A549 treated with GW870086 at 1 μM for 4 hours (cell line): ENCODE measurements at places on chromosomes 11 and 22. TPM values are rescaled to one million over a fixed set of nuclear protein-coding genes. Genes with fewer than 3 reads are reported as not detected.

Gene THYN1
- 16.5 to 17.8 TPM (median 17.2 TPM) in 5 replicates for total RNA-seq

Gene CDC45
- 24.0 to 27.8 TPM (median 26.5 TPM) in 5 replicates for total RNA-seq

Gene LUZP2
- not detected in 5 replicates for total RNA-seq

Gene GPHA2
- not detected in 5 replicates for total RNA-seq

Gene PKP3
- total RNA-seq = 29.9 to 39.9 TPM (median 38.6 TPM) in 5 replicates

Gene LDLRAD3
- total RNA-seq = 22.8 to 27.8 TPM (median 25.6 TPM) in 5 replicates

Gene CELF1
- total RNA-seq = 41.4 to 50.5 TPM (median 49.2 TPM) in 5 replicates

Gene RAB36
- 6.6 to 8.3 TPM (median 7.3 TPM) in 5 replicates for total RNA-seq

Gene NXPE4
- not detected in 5 replicates for total RNA-seq

Gene OLFML1
- not detected in 5 replicates for total RNA-seq

Gene HSPB2
- 0.13 to 0.29 TPM in 2 of 5 replicates, not detected in the others for total RNA-seq

Gene OR8H3
- total RNA-seq = not detected in 5 replicates

Gene LGALS12
- total RNA-seq = 0.16 TPM in 1 of 5 replicates, not detected in the others

Gene IL10RA
- total RNA-seq = 0.05 to 0.14 TPM (median 0.09 TPM) in 4 of 5 replicates, not detected in the other

Gene VEGFB
- total RNA-seq = 33.8 to 57.4 TPM (median 46.0 TPM) in 5 replicates

Gene TMPRSS13
- total RNA-seq = not detected in 5 replicates

Gene MS4A18
- total RNA-seq = not detected in 5 replicates

Gene GRAMD1B
- 27.8 to 40.2 TPM (median 37.0 TPM) in 5 replicates for total RNA-seq

Gene JHY
- total RNA-seq = 2.9 to 3.5 TPM (median 3.0 TPM) in 5 replicates

Gene ST3GAL4
- 28.8 to 32.3 TPM (median 29.5 TPM) in 5 replicates for total RNA-seq

Gene AIFM3
- total RNA-seq = 1.5 to 3.4 TPM (median 2.8 TPM) in 5 replicates

Gene ANO9
- 0.72 to 1.2 TPM (median 0.88 TPM) in 5 replicates for total RNA-seq

Gene MS4A2
- total RNA-seq = not detected in 5 replicates

Gene MRGPRX2
- total RNA-seq = not detected in 5 replicates

Gene APOL4
- total RNA-seq = 0.10 TPM in 1 of 5 replicates, not detected in the others

Gene TCF20
- total RNA-seq = 10.9 to 15.4 TPM (median 13.5 TPM) in 5 replicates

Gene CCDC89
- total RNA-seq = not detected in 5 replicates

Gene OR4C11
- total RNA-seq = not detected in 5 replicates

Gene INSC
- total RNA-seq = not detected in 5 replicates

Gene ISX
- not detected in 5 replicates for total RNA-seq

Gene MB
- 6.3 to 8.6 TPM (median 7.7 TPM) in 5 replicates for total RNA-seq
